Stimulated activated naive B cell treated with anti-CD40 and anti-IgM and Interleukin-4, amounts not matched to agents 10 μg/mL and 1 μg/mL and 100 μg/mL, for 72 hours (primary cell): ENCODE measurements at places on chromosomes 13 and 19.
A peak's percentile ranks its signal among the peaks of the same experiment; 100 is the strongest.

DNA sequence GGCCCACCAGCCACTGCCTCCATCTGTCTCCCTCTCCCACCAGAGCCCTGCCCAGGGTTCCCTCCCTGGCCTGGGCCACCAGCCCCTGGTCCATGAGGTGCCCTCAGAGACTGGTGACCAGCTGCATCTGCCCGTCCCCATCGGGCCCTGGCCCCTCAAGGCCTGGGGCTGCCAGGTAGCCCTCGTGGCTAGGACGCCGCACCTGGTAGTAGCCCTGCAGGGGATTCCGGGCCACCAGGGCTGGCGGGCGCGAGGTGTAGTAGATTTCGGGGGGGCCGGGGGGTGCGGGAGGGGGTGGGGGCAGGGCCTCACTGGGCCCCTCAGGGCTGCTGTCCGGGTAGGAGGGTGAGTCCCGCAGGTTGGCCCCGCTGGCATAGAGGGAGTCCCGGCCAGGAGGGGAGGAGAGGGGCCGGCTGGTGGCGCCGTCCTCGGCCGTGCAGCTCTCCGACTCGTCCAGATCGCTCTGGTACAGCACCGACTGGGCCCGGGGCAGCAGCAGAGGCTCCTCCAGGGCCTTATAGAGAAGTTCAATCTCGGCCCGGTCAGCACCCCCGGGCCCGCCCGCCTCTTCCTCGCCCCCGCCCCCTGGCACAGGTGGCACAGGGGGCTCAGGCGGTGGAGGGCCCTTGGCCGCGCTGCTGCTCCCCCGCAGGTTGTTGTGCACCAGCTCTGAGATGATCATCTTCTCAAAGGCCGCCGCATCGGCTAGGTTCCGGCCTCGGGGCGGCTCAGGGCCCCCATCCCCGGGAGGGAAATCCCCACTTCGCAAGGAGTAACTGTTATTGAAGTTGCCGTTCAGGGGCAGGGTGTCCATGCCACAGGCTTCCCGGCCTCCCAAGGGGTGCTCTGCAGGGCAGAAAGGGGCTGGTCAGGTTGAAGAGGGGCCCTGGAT lies 14.6 kb upstream of the ASF1B start:
- DNase-seq, result no peak

DNA sequence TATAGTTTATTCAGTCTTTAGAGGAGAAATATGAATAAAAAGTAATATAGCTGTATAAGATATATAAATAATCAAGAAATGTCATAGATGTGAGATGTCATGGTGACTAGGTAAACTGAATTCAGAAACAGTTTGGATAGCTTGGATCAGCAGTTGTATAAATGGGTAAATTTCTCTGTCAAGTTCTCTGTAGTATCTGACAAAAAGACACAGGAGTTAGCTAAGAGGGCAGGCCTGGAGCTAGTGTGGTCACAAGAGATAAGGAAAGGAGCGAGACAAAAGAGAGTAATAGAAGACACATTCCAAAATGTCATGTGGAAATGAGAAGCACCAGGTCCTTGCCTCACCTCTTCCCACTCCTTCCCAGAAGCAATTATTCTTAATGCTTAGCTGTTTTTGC lies 349.0 kb downstream of the LMO7 start:
- no peak for DNase-seq

- DNase-seq, result no peak
Measured at GRCh38 chr13:33739254-33739653, 78.7 kb upstream of the RFC3 start.

DNA sequence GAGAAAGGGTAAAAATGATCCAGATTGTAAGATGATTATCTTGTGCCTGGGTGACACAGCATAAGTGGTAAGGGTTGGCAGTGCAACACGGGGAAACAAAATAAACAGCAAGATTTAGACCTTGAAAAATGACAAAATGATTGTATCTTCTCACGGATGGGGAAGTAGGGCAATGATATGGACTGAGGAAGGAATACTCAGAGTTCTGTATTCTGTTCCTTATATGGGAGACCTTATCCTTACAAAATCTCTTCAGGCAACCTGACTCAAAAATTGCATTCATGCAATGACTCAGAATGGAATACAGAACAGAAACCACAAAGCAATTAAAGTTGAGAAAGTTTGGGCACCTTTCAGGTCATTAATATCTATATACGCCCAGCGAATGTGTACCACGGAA lies 149.0 kb downstream of the HS6ST3 start:
- DNase-seq, result no peak

- no peak for DNase-seq
Measured at GRCh38 chr19:32475141-32476031, 69.8 kb downstream of the DPY19L3 start.

DNA sequence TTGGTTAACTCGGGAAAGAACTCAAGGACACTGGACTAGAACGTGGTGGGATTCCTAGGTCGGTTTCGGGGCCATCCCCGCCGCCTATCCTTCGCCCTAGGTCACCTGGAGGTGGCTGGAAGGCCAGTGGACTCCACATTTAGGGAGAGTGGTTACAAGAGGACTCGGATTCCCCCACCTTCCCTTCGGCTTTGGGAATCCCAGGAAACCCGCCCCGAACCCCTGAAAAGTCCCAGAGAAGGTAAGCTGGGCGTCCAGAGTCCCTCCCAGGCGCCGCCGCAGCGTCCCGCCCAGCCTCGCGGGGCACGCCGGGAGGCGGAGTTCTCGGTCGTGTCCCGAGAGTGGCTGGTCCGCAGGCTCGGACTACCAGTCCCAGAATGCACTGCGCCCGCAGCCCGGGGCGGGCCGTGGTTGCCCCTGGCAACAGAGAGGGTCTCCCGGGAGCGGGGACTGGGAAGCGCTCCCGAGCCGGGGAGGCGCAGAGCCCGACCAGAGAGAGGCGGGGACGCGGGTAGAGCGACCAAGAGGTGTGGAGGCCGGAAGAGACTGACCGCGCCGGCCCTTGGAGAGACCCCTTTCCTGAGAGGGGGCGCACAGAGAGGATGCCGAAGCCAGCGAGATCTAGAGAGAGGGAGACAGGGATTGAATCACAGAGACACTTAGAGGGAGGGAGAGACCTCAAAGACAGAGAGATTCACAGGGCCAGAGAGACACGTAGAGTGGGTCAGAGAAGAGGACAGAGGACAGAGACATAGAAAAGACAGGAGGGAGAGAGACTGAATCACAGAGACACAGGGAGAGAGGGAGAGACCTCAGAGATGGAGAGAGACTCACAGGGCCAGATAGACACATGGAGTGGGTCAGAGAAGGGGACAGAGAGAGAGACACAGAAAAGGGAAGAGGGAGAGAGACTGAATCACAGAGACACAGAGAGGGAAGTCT lies 2.6 kb upstream of the PRKCG start:
- DNase-seq, result peak; percentile 84

GRCh38 chr13:43815204-43815603 lies 28.4 kb upstream of the ENOX1 start:
- DNase-seq, result no peak

- DNase-seq, result no peak
Measured at GRCh38 chr13:31930490-31930889, 101.1 kb upstream of the FRY start.

- no peak for DNase-seq
Measured at GRCh38 chr13:35704331-35704730, 227.8 kb upstream of the MAB21L1 start.

- DNase-seq, result no peak
Measured at GRCh38 chr19:18809149-18809868, 18.2 kb upstream of the COMP start.

DNA sequence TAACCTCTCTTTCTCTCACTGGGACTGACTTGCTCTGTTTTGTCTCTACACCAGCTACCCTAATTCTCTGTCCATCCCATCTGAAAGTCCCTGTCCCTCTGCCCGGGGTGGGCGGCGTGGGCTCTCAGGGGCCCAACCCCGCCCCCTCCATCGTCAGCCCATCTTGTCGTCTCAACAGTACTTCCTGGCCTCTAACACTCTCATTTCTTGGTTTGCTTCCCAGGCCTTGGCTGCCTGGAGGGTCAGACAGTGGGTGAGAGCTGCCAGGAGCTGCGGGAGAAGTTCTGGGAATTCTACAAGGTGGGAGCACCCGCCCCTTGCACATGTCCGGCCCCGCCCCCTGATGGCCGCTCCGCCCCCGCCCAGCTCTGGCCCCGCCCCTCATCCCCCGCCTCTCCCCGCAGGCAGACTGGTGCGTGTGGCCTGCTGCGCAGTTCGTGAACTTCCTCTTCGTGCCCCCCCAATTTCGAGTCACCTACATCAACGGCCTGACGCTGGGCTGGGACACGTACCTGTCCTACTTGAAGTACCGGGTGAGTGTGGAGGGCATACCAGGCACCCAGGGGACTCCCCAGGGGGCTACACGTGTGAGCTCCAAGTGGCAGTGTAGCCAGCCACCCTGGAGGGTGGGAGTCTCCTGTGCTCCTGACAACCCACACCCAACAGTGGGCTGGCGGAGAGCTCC lies 1.7 kb downstream of the MPV17L2 start:
- DNase-seq, result peak; percentile 35

- no peak for DNase-seq
Measured at GRCh38 chr13:77002590-77003190, 10.8 kb downstream of the CLN5 start.

- DNase-seq, result no peak
Measured at GRCh38 chr13:111561091-111561781, 240.8 kb downstream of the TEX29 start.

GRCh38 chr13:100733261-100733660 lies 58.7 kb upstream of the TMTC4 start:
- DNase-seq, result no peak

GRCh38 chr19:7545904-7546303 lies 10.4 kb downstream of the PNPLA6 start:
- no peak for DNase-seq
